ENCODE measurements at places on chromosomes 7 and 10. TPM values are rescaled to one million over a fixed set of nuclear protein-coding genes. Genes with fewer than 3 reads are reported as not detected.

- DNase-seq = no peak
Observed at GRCh38 chr7:28192786-28193585, 12.4 kb upstream of the JAZF1 start.

- DNase-seq = no peak
Observed at GRCh38 chr7:133054162-133054840, 27.6 kb downstream of the CHCHD3 start.

DNA sequence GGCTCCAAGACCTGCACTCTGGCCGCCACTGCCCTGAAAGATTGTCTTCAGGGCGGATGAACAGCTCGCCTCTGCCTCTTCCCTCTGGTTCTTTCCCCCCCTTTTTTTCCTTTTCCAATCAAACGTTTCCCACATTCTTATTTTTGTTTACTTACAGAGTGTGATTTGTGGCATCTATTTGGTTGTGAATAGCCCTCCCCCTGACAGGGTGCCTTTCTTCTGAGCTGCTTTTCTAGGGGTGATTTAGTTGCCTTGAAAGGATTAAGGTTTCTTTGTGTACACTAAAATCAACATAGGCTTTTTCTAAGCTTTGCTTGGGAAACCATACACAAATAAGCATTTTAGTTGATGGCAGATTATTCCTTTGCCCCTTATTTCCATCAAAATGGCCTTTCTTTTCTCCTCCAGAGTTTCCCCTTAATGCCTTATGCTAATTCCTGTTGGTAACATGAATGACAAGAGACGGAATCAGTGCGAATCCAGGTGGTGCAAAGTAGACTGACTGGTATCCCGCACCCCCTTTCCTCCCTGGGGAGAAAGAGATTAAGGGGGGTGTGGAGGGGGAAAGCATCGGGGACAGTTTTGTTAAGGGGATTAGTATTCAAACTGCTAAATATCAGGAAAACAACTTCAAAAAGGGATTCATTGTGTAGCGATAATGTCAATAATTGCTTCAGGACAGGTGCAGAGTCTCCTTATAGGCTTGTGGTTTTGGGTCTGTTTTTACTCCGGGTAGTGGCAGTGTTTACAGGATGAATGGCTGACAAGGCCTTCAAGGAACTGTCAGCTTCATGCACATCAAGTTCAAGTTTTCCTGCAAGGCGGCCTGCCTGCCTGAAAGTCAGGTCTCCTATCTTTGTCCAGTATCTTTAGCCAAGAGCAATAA, 431.6 kb upstream of the GALNT17 start:
- no peak for DNase-seq

Gene THSD7A
- 4.4 TPM for total RNA-seq

Gene FAM20C
- total RNA-seq = 71.0 TPM

Gene RADIL
- 4.4 TPM for total RNA-seq
